Effector memory CD8-positive, alpha-beta T cell (primary cell): ENCODE measurements at places on chromosomes 2 and 18.

DNA sequence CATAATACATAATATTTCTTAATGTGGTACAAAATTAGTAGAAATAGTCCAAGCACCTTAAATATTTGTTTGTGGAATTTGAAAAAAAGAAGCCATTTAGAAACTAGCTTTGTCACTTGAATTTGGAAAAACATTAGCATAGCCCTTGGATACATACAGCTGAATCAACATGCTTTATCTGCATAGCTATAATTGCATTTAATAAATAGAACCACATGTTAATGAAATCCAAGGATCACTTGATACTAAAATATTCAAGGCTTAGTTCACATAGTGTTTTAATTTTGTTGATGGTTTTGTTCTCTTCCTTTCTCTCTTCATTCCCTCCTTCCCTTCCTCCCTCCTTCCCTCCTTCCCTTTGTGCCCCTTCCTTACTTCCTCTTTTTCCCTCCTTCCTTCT lies 169.4 kb upstream of the NRXN1 start:
- DNase-seq, result no peak

- DNase-seq, result no peak
Measured at GRCh38 chr2:77161009-77161408, 361.2 kb downstream of the LRRTM4 start.

- no peak for DNase-seq
Measured at GRCh38 chr2:197515315-197515738, 539 bp upstream of the MOB4 start.

GRCh38 chr2:69789772-69790600 lies 39.5 kb upstream of the GMCL1 start:
- DNase-seq, result no peak

DNA sequence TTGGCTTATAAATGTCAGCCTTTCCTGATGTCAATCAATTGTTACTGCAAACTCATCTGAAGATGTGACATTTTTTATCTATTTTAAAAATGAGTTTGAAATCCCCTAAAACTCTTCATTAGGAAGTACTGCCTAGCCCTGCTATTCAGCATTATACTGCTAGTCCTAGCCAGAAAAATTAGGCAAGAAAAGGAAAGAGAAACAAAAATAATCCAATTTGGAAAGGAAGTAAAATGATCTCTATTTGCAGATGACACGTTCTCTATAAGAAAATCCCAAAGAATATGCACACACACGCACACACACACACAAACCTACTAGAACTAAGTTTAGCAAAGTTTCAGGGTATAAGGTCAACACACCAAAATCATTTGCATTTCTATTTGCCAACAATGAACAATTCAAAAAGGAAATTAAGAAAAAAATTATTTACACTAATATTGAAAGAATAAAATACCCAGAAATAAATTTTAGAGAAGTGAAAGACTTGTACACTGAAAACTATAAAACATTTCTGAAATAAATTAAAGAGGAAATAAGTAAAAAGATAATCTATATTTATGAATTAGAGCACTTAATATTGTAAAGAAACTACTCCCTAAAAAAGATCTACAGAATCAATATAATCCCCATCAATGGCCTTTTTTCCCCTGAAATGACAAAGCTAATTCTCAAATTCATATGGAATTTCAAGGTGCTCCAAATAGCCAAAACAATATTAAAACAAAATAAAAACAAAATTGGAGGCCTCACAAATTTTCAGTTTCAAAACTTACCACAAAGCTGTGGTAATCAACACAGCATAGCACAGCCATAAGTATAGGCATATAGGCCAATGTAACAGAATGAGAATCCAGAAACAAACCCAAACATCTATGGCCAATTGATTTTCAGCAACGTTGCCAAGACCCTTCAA lies 433.7 kb upstream of the TRIB2 start:
- DNase-seq, result no peak
